ENCODE measurements at places on chromosomes 3 and 15.

GRCh38 chr15:81031203-81031602, 30.5 kb downstream of the TLNRD1 start:
- DNase-seq, result no peak

- no peak for DNase-seq
Observed at GRCh38 chr3:180680097-180680430, 775 bp upstream of the CCDC39 start.

GRCh38 chr3:29465836-29466235, 185.0 kb downstream of the RBMS3 start:
- DNase-seq, result no peak

DNA sequence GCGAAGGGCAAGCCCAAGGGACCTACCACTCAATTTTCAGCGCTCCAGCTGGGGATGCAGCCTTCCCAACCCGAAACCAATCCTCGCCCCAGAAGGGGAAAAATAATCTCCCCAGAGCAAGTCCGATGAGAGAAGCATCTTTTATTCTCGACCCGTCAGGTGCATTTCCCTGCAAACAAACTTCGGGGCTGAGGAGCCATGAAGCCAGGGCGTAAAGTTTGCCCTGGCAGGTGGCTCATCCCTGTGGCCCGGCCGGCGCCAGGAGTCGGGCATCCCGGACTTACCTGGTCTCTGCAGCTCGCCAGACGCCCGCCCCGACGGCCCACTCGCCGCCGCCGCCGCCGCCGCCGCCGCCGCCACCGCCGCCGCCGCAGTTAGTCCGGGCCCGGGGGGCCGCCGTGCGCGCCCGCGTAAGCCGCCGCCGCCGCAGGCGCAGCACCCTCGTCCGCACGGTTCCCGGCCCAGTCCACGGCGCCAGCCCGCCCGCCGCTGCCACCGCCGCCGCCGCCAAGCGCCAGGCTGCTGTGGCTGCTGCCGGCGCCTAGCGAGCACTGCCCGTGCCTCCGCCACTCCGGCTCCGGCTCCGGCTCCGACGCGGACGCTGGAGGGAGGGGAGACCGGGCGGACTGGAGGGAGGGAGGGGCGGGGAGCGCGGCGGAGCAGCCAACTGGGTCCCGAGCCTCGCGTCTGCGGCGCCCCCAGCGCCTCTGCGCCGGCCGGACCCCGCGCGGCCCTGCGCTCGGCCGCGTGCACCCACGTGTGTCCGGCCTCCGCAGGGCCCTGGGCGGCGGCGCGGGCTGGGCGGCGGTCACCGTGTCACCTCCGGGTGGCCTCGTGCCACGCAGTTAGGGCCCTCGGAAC, at the start of gene CNTN3:
CNTN3 (minus strand) TSS at position 553 of the 861 bp plus-strand sequence. CDS start 93,547 bp downstream, outside the sequence.
- DNase-seq, result peak; percentile 33

DNA sequence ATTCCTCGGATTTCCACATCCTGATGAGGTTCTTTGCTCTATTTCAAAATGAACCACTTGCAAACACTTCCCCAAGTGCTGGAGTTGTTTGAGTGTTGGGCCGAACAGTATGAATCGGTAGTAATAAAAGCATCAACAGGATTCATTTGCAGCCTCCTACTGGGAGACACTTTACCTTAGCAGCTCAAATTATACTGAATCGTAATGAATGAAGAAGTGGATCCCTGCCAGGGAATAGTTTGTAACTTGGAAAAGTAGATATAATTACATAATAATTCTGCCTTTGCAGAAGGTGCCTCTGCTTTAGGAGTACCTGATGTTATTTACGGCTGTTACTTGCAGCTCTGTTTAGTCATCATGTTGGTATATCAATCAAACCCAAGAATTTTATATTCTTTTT, 669.1 kb downstream of the CADM2 start:
- no peak for DNase-seq

DNA sequence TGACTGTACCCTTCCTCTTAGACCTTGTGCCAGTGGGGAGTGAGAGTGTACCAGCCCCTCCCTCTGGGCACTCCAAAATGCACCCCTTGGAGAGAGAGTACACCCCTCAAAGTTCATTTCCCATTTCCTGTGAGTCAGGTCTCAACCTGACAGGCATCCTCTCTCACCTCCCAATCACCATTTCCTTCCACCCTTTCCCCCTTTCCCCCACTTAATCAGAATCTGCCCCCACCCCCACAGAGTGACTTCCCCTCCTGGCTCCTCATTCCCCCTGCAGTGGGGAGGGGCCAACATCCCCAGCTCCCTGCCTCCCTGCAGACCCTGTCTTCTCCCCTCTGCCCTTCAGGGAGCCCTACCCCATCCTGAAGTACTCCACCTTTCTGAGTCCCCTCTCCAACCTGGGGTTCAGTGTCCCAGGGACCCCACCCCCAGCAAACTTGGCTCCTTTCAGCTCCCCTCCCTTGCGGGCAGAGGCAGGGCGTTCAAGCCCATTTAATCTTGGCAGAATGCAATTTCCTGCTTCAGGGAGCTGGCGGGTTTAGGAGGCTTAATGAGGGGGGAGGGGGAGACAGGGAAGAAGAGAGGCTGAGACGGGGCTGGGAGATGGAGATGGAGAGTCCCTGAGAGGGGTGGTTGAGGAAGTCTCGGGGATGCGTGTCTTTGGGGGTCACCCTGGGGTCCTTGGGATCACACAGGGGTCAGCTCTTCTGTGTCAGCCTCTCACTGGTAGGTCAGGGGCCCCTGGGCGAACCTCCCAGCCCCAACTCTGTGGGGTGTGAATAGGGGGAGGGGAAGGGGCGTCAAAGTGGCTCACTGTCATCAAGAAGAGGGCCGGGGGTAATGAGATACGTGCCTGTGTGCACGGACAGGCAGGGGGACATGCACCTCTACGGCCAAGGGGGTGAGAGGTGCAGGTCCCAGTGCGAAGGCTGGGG, 16.6 kb upstream of the SEMA3F start:
- DNase-seq, result peak; percentile 81

- DNase-seq, result no peak
Observed at GRCh38 chr3:46228260-46229242, 13.7 kb upstream of the CCR3 start.

DNA sequence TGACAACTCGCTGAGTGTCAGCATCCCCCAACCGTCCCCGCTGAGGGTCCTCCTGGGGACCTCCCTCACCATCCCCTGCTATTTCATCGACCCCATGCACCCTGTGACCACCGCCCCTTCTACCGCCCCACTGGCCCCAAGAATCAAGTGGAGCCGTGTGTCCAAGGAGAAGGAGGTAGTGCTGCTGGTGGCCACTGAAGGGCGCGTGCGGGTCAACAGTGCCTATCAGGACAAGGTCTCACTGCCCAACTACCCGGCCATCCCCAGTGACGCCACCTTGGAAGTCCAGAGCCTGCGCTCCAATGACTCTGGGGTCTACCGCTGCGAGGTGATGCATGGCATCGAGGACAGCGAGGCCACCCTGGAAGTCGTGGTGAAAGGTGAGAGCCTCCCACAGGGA, 35.4 kb downstream of the ACAN start:
- no peak for DNase-seq

DNA sequence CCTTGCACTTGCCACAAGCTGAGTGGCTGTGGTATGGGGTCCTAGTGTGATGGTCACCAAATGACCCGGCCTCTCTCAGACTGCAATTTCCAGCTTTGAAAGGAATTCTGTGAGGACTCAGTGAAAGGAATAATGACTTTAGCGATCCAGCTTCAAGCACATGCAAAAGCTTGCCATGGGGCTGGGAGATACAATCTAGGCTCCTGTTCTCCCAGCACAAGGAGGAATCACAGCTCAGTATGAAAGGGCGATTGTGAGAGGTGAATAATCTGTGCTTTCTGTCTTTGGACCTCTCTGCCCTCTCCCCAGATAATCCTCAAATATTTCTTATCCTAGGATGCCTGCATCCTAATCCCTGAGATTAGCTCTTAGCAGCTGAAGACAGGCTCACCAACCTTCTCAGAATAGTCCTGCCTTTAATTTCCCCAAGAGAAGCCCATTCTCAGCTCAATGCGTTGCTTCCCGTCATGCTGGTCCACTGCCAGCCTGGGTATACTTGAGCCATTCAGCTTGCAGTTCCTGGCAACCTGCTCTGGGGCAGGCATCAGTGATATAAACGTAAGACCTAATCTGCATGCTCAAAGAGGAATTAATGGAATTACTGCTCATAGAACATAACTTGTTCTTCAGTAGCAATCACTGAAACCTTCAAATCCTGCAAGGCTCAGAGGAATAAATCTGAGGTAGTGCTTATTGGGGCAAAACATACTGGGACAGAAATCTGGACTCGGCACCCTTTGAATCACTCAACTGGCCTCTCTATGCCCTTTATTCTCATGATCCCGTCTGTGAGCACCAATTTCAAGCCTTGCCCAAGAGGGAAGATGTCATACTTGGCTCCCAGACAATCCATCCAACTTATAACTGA, 15.1 kb downstream of the TLNRD1 start:
- no peak for DNase-seq

GRCh38 chr3:176595307-176595706, 602.0 kb downstream of the TBL1XR1 start:
- no peak for DNase-seq

DNA sequence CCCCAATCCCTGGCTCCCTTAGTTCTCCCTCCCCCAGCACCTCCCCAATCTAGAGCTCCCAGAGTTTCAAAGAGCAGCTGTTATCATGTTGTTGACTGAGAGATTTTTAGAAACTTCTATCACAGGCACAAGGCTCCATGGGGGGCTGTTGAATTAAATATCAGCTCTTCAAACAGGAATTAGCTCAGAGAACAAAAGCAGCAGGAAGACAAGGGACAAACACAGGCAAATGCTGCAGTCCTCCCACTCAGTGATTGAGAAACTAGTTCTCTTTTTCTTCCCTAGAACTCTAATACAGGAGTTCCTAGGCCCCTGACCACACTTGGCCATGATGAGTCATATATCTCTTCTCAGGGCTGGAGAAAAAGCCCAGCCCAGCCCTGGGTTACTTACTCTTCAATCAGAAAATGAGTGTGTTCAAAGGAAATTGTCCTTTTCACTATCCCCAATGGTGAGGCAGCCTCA, 262.1 kb downstream of the IGSF11 start:
- DNase-seq, result no peak

GRCh38 chr3:62638316-62638715, 236.9 kb downstream of the CADPS start:
- no peak for DNase-seq

DNA sequence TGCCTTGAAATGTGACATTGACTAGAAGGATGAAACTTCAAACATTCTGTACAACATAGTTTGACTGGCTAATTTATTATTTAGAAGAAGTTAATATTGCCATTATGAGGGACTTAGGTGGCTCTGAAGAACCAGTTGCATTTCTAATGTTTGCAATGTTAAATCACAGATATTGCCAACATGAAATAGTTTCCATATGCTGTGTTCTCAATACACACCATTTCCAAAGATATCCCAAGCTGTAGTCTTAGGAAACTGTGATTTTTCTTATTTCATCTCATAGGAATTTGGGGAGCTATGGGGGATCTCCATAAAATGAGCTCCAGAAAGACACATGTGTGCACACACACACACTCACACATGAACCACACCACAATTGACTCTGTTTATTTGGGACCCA, 36.3 kb downstream of the ALG1L2 start:
- DNase-seq, result no peak

DNA sequence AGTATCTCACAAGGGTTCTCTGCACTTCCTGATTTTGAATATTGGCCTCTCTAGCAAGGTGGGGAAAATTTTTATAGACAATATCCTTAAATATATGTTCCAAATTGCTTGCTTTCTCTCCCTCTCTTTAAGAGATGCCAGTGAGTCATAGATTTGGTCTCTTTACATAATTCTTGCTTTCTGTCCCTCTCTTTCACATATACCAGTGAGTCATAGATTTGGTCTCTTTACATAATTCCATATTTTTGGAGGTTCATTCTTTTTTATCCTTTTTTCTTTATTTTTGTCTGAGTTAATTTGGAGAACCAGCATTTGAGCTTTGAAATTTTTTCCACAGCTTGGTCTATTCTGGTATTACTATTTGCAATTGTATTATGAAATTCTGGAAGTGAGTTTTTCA, 77.7 kb upstream of the NUDT16 start:
- DNase-seq, result no peak

- peak; percentile 36 for DNase-seq
Observed at GRCh38 chr3:16048435-16049318, 125.8 kb upstream of the GALNT15 start.

DNA sequence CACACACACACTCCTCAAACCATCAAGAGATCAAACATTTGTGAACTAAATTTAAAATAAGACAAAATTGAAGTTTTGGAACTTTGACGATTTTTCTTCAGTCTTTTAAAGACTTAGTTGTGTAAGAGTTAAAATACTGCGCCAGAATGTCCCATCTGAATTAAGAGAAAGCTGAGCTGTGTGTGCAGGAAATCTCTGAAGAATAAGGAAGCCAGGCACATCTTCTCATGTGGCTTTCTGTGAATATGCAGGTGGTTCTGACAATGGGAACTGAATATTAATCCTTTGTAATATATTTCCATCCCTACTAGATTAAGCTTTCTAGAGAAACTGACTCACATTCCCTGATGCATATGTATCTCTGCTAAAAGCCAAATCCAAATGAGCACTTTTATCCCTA, 60.1 kb upstream of the ICE2 start:
- DNase-seq, result no peak

GRCh38 chr3:10515884-10516495, 10.6 kb upstream of the ATP2B2 start:
- no peak for DNase-seq

GRCh38 chr3:186515125-186515524, 29.1 kb downstream of the CRYGS start:
- no peak for DNase-seq

DNA sequence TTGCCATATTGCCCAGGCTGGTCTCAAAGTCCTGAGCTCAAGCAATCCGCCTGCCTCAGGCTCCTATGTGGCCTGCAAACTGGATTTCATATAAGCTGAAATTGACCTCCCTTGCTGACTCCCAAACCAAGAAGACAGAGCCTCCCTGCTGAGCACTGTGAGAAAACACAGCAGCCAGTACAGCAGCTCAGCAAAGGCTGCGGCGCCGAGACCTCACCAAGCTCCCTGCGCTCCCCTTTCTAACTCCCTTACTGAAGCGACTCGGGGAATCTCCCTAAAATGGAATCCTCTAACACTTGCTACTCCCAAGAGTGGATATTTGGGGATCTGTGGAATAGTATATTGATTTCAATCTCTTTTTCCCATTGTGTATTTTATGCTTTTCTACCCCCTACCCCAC, 34.6 kb downstream of the MUC20 start:
- no peak for DNase-seq

DNA sequence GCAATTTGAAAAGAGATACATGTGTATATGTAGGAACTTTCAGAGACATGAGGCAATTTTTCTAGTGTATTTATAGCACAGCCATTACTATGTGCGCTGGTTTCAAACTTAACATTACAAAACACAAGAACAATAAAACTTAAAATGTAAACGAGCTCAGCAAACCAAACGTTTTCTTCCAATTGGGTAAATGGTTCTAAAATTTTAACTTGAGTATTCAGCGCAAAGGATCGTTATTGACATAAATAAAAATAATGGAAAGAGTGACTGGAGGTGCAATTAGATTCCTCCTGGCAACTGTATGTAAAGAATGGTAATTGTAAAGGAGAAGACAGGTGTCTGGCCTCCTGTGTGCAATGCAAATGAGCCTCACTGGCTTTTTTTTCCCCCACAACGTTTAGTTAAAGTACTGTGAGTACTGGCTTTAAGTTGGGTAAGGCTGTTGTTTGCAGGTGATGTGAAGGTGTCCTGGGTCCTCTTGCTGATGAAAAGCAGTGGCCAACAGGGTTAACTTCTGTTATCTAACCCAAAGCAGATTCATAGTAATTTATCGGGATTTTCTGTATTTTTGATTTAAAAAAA, 14.1 kb upstream of the GADL1 start:
- no peak for DNase-seq

GRCh38 chr3:108552267-108553159, 36.7 kb downstream of the CIP2A start:
- DNase-seq, result no peak

GRCh38 chr15:35603301-35603700, 57.3 kb upstream of the DPH6 start:
- DNase-seq, result no peak
